ENCODE measurements at places on chromosomes 6 and 20. TPM values are rescaled to one million over a fixed set of nuclear protein-coding genes. Genes with fewer than 3 reads are reported as not detected.

DNA sequence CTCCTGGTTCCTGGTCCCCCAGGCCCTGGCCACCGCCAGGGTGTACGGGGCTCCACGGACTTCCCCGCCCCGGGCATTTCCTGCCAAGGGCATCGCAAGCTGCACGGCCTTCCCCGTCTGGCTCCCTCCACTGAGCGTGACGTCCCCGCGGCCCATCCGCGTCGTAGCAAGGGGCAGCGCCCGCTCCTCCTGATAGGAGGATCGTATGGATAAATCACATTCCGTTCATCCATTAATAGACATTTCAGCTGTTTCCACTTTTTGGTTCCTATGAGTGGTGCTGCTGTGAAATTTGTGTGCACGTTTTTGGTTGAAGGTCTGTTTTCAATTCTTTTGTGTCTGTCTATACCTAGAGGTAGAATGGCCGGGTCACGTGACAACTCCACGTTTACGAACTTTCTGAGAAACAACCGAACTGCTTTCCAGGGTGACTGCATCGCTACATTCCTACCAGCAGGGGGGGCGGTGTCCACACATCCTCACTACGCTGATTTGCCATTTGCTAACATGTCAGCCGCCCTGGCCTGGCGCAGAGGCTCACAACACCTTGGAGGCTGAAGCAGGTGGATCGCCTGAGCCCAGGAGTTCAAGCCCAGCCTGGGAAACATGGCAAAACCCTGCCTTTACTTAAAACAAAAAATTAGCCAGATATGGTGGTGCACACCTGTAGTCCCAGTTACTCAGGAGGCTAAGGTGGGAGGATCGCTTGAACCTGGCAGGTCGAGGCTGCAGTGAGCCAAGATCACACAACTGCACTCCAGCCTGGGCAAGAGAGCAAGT is 37.7 kb downstream of the KCNQ2 start:
- DNase-seq, result no peak

GRCh38 chr6:87669051-87669450 is 33.0 kb downstream of the AKIRIN2 start:
- DNase-seq, result no peak

DNA sequence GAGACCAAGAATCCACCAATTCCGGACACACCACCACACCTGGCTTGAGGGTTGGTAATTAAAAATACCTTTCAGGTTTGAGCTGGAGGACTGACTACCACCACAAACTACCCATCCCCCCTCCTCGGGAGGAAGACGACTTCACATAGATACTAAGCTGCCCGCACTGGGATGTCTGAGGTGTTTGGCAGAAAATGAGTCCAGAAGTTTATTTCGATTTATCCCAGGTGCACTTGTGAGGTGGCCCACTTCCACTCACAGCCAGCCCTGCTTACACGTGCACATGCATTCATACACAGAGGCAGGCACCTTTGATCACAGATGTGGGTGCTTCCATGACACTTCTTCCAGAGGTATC is 187.1 kb downstream of the ID4 start:
- no peak for DNase-seq

Gene BPIFA1
- total RNA-seq, result not detected

DNA sequence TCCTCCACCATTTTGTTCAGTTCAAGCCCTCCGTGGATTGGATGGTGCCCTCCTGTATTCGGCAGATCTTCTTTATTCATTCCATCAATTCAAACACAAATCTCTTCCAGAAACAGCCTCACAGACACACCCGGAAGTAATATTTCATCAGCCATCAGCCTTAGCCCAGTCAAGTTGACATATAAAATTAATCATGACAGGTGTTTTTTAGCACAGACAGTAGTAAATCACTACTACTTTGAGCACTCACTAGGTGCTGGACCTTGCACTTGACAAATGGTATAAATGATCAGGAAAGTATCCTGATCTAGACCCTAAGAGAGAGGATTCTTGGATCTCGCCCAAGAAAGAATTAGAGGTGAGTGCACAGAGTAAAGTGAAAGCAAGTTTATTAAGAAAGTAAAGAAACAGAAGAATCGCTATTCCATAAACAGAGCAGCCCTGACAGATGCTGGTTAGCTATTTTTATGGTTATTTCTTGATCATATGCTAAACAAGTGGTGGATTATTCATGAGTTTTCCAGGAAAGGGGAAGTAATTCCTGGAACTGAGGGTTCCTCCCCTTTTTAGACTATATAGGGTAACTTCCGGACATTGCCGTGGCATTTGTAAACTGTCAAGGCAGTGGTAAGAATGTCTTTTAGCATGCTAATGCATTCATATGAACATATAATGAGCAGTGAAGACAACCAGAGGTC is 194.6 kb upstream of the LAMP5 start:
- DNase-seq, result no peak

- no peak for DNase-seq
Measured at GRCh38 chr6:36912030-36912454, 26.3 kb downstream of the C6orf89 start.

GRCh38 chr6:103122766-103123601 is 1729.5 kb downstream of the GRIK2 start:
- peak; percentile 61 for DNase-seq

Gene SMOC2
- total RNA-seq, result 34.0 TPM

DNA sequence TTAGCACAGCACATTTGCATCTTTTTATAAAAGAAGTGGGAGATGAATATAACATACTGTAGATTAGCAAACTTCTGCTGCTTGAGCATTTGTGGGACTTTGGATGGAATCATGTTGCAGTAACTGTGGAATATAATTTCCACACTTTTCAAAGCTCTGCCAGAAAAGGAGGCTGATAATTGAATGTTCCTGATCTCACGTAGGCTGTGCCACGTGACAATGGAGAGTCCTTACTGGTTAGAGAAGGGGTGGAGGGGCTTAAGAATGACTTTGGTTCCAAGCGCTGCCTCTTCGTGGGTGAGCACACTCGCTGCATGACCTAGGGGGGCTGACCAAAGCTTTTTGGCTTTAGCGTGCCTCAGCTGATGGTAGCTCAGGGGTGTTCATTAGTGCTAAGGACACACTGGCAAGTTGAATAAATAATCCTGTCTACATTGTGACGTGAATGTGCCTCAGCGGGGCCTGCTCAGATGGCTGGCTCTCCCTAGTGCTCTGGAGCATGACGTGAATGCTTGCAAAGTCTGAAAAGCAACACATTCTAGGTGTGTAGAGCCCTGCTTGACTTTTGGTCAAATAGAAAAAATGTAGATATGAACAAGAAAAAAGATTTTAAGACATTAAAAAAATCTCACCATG is 15.0 kb downstream of the WRNIP1 start:
- DNase-seq, result no peak

- DNase-seq, result no peak
Measured at GRCh38 chr6:35786810-35787209, 6.0 kb downstream of the CLPSL1 start.

Gene EPHA7
- 12.1 TPM for total RNA-seq

DNA sequence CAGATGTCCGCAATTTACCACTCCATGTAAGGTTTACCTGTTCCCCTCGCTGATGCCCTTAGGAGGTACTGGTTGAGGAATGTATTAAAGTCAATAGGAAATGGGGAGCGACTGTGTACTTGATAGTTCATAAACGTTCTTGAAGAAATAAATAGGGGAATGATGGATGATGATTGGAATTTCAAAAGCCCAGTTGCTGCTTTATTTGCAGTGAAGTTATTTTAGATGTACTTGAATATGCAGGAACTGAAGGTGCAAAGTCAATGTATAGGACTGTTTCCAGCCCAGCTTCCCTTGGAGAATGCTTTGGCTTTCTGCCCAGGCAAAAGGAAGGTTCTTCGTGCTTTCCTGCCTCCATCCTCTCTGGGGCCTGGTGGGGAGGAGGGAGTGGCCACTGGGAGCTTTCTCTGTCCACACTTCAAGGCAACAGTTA is 19.8 kb downstream of the ADGRF5 start:
- DNase-seq, result peak; percentile 51

DNA sequence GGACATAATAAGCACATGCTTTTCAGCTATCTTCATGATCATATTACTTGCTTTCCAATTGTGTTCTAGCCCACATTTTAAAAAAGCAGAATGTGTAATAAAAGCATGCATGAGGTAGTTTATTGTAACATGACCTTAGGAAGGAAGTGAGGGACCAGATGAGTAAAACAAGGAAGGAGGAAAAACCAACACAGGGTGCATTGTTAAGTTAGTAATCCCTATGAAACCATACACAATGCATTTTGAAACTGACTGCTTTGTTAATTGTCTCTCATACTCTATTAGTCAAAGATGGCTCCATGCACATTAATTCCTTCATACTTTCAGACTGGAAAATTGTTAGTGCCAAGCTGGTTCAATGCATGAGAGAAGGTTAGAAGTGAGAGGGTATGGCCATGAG is 37.7 kb upstream of the CENPW start:
- DNase-seq, result no peak

Gene SLC12A5
- not detected for total RNA-seq

Measured in heart left ventricle (tissue), 16 donors.